ENCODE measurements at places on chromosomes 6 and 20. TPM values are rescaled to one million over a fixed set of nuclear protein-coding genes. Genes with fewer than 3 reads are reported as not detected.

Gene TGM3
- not detected for total RNA-seq

Gene IL17F
- total RNA-seq = not detected

Gene CPNE5
- 10.9 TPM for total RNA-seq

Gene TRIM10
- not detected for total RNA-seq

Gene GDAP1L1
- 0.38 TPM for total RNA-seq

Gene LYRM4
- 23.3 TPM for total RNA-seq

Gene TREML2
- 0.11 TPM for total RNA-seq

Gene C6orf141
- total RNA-seq = not detected

Gene XKR7
- not detected for total RNA-seq

Gene BPI
- not detected for total RNA-seq

Gene HLA-DPB1
- 38.4 TPM for total RNA-seq

Gene LAMA4
- 83.0 TPM for total RNA-seq

Gene KIAA0408
- 3.2 TPM for total RNA-seq

Gene NKAIN4
- not detected for total RNA-seq

Gene CCDC170
- 0.38 TPM for total RNA-seq

Gene CLVS2
- total RNA-seq = not detected

Gene COL19A1
- total RNA-seq = 1.2 TPM

Gene PHACTR1
- 116 TPM for total RNA-seq

Gene TINAG
- not detected for total RNA-seq

Measured in Right ventricle myocardium inferior (tissue), 1 donor.